Activated T-cell treated with anti-CD3 and anti-CD28 coated beads, Interleukin-2, amount 50 U/mL, for 72 hours (primary cell): ENCODE measurements at places on chromosomes 2 and 18. TPM values are rescaled to one million over a fixed set of nuclear protein-coding genes. Genes with fewer than 3 reads are reported as not detected.

DNA sequence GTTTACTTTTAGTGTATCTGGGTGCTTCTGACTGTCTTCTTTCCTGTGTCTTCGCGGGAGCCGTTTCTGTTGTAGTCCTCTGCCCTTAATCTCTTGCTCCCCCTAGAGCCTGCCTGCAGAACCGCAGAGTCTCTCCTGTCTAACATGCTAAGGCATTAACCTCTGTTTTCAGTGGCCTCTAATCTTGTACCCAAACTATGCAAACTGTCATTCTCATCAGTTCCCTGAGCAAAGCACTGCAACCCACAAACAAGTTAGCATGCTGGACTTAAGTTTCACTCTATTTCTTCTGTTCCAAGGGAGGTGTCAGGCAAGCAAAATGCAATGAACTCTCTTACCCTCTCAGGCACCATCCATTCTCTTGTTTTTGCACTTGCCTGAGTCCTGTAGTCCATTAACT, 138.4 kb downstream of the OTX1 start:
- no peaks in the 10 kb centered on the region for H3K27me3 ChIP-seq
- no peak overlapping the region for H3K27ac ChIP-seq
- no peaks in the 10 kb centered on the region for H3K4me1 ChIP-seq

- H3K4me1 ChIP-seq: no peaks in the 10 kb centered on the region
- no peak overlapping the region for H3K27ac ChIP-seq
- H3K36me3 ChIP-seq: no peaks in the 10 kb centered on the region
Measured at GRCh38 chr2:179525340-179525739, 260.7 kb upstream of the SESTD1 start.

- H3K36me3 ChIP-seq: no peaks in the 10 kb centered on the region
- peak; percentile 11 for DNase-seq
- H3K4me1 ChIP-seq: peaks cover 16% of the 10 kb centered on the region
- H3K27me3 ChIP-seq: peaks cover 15% of the 10 kb centered on the region
Measured at GRCh38 chr2:195021711-195022507, 635.1 kb upstream of the SLC39A10 start.

DNA sequence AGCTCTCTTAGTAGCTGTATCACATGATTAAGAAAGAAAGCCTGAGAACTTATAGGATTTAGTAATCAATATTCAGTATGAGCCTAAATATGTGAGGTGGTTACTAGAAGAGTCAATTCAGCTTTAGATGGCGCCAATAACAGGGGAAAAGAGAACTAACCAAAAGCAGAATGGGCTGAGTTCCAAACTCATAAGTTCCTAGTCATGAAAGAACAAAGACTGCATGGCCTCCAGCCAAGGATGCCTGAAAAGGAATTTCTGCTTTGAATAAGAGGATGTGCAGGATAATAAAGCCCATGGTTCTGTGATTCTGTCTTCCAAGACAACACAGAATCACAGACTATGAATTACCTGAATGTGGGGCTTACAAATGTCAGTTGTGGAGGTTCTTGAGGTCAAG, 196.5 kb downstream of the SATB2 start:
- peaks cover 10% of the 10 kb centered on the region for H3K36me3 ChIP-seq
- peaks cover 6% of the 10 kb centered on the region for H3K27me3 ChIP-seq
- no peaks in the 10 kb centered on the region for H3K4me1 ChIP-seq
- H3K4me3 ChIP-seq: no peak overlapping the region

DNA sequence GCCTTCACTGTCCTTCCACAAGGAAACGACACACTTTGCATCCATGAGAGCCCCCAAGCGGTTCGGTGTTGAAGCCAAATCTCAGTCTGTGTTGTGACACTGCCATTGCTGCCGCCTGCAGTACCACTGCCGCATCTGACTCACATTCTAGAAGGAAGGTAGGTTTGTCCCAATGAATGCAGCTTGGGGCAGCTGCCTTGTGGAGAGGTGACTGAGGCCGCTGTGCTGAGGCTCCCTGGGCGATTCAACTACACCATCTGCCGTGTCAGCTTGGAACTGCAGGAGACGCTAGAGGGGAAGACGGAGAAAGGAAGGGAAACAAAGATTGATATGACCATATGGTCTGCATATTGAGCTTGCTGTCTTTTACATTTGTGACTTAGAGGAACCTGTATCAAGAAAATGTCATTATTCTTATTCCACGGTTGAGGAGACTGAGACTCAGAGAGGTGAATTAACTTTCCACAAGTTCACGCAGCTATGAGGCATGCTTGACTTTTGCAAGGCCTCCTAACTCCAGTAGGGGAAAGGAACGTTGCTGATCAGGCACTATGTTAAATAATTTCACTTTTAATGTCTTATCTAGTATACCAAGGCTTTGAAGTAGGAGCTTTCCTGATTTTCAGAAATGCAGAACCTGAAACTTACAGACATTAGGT, 43.5 kb upstream of the LMAN1 start:
- H3K4me3 ChIP-seq: no peak overlapping the region
- no peaks in the 10 kb centered on the region for H3K36me3 ChIP-seq
- peaks cover 7% of the 10 kb centered on the region for H3K4me1 ChIP-seq
- peaks cover 11% of the 10 kb centered on the region for H3K27me3 ChIP-seq
- no peak overlapping the region for H3K27ac ChIP-seq

- H3K27me3 ChIP-seq: no peaks in the 10 kb centered on the region
- no peak overlapping the region for H3K27ac ChIP-seq
- DNase-seq: peak; percentile 18
Measured at GRCh38 chr18:21735452-21736015, 5.1 kb upstream of the MIB1 start.

GRCh38 chr2:38723173-38723572, 28.0 kb downstream of the SRSF7 start:
- peaks cover 63% of the 10 kb centered on the region for H3K4me1 ChIP-seq
- H3K27ac ChIP-seq: peak overlapping the region; percentile 74
- peaks cover 7% of the 10 kb centered on the region for H3K36me3 ChIP-seq
- H3K4me3 ChIP-seq: peak overlapping the region; percentile 82
- DNase-seq: no peak
- no peaks in the 10 kb centered on the region for H3K27me3 ChIP-seq

- peaks cover 69% of the 10 kb centered on the region for H3K4me1 ChIP-seq
- no peak for DNase-seq
- peak overlapping the region; percentile 2 for H3K27ac ChIP-seq
- H3K36me3 ChIP-seq: no peaks in the 10 kb centered on the region
Measured at GRCh38 chr2:30223413-30223874, 7.9 kb upstream of the LBH start.

GRCh38 chr18:36737316-36737715, 91.5 kb downstream of the TPGS2 start:
- no peaks in the 10 kb centered on the region for H3K4me1 ChIP-seq
- peaks cover 14% of the 10 kb centered on the region for H3K27me3 ChIP-seq
- H3K4me3 ChIP-seq: no peak overlapping the region
- H3K36me3 ChIP-seq: peaks cover 2% of the 10 kb centered on the region

GRCh38 chr18:69400253-69400975, at the start of gene DOK6:
Gene DOK6, plus strand, starts transcription at chr18:69400888.
- H3K4me1 ChIP-seq: peaks cover 14% of the 10 kb centered on the region
- H3K27me3 ChIP-seq: peaks cover 60% of the 10 kb centered on the region
- H3K4me3 ChIP-seq: peak within 1 kb of the TSS; percentile 76
- DNase-seq: peak; percentile 16

- H3K27me3 ChIP-seq: no peaks in the 10 kb centered on the region
- no peak overlapping the region for H3K27ac ChIP-seq
- DNase-seq: no peak
- H3K4me3 ChIP-seq: no peak overlapping the region
- peaks cover 4% of the 10 kb centered on the region for H3K4me1 ChIP-seq
Measured at GRCh38 chr18:23301972-23302371, 151.1 kb upstream of the RIOK3 start.

Gene ATRAID
- total RNA-seq: 87.3 TPM

Gene DPP10
- total RNA-seq: not detected

Gene SKOR2
- total RNA-seq: 0.70 TPM

Gene XIRP2
- not detected for total RNA-seq
